ENCODE measurements at places on chromosomes 1 and 21.

GRCh38 chr1:57279909-57280666, 143.8 kb downstream of the DAB1 start:
- DNase-seq = no peak

DNA sequence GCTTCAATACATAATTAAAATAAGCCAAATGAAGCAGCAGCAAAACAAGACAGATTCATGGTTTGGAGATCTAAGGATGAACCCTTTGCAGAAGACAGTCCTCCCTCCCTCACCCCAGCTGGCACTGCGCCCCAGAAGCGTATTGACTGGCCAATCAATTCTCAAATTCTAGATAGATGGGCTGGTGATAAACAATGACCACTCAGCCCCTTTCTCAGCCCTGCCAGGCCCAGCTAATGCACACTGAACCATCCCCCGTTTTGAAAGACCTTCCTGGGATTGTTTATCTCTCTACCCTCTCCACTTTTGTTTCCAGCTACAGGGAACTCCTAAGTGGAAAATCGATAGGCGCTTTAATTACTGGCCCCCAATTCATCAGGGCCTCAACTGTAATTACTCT, 29.0 kb downstream of the TNR start:
- DNase-seq = no peak

GRCh38 chr21:32096411-32096810, 182.4 kb downstream of the MIS18A start:
- DNase-seq = peak; percentile 11

DNA sequence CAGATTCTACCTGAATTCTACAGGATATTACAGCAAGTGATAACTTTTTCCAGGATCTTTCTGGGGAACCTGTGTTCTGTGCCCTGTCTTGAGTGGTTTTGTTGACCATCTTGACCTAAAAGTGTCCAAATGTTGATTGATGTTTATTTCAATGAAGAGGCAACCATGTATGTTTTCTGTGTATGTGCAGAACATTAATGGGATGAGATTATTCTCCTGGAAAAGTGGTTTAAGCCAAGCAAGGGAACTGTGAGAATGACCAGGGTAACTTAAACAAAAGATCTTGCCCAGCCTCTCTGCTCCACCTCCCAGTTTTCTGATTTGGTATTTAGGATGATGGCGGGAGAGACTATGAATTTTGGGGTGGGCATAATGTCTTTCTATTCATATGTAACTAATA, 1.0 kb upstream of the SAMD13 start:
- DNase-seq = no peak

DNA sequence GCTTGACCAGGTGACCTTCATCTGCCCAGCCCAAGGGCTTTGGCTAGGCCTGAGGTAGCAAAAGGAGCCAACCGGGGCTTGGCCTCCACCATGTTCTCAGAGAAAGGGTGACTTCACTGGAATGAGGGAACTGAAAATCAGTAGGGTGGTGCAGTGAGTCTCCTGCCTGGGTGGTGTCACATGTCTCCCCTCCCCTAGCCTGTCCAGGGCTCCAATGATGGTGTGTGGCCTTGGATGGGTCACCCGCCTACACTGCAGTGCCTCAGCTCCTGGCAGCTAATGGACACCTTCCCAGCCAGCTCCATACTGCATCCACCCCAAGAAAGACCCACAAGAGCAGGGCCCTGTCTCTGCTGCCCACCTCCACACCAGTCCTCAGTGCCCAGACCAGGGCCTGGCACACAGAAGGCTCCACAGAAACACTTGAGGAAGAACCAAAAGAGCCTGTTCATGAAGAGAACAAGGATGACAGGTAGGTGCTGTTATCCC, 678.7 kb downstream of the MATN1 start:
- DNase-seq = no peak

- peak; percentile 12 for DNase-seq
These were observed 241.6 kb downstream of the SMYD3 start for GRCh38 chr1:246265481-246265880.

GRCh38 chr1:7278045-7278444, 492.8 kb downstream of the CAMTA1 start:
- no peak for DNase-seq

GRCh38 chr1:246544001-246544400, 22.1 kb downstream of the TFB2M start:
- DNase-seq = no peak

GRCh38 chr1:42043182-42043581, 110.0 kb upstream of the GUCA2B start:
- no peak for DNase-seq

- DNase-seq = peak; percentile 26
These were observed 20.6 kb downstream of the ABCB10 start for GRCh38 chr1:229537894-229538293.

DNA sequence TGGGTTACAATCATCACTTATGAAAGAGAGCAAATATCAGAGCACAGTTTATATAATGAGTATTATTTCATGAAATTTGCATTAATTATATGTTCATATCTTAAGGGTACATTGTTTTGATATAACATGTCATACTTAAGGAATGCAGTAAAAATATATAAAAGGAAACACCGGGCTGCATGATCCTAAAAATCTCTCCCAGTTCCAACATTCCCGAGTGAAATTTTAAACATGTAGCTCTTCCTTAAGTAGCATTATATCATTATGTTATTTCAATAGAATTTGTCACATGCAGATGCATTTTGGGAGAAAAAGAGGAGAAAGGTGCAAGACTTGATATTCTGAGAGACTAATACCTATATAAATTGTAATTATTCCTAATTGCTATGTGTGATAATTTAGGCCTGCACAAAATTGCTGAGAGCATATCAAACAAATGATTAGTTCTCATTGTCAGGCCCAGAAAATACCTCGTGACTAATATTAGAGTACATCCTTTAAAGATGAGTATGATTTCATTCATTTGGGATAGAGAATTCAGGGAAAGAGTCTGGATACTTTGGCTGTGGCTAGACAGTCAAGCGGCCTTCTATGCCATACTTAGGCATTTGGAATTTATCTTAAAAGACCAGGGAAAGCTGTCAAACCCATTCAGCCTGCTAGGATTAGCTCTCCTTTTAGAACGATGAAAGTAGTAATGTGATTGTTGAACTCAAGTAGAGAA, 86.8 kb downstream of the ADGRL2 start:
- DNase-seq = no peak

DNA sequence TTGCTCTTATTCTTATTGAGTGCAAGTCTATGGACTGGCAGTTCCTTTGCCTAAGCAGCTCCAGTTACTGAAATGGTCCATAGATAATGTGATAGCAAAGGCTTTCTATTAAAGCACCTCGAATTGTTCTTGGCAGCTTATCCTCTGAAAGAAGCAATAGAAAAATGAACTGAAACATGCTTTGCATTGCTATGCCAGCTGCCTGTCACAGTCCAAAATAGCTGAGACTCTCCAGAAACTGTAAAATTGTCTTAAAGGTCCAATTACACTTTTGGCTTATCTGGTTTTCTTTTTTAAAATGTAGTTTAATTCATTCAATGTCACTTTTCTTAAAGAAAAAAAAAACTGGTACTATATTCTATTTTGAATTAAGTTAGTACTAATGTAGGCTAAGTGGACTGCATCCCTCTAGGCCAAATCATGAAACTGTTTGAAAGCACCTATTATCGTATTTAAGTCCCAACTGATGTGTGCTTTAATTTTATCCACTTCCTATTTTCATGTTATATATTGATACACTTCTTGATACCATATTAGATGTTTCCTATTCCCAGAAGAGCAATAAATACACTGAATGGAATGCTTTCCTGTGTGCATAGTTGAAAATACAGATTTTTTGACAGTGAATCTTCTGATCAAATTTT, 208.0 kb upstream of the DEPDC1 start:
- no peak for DNase-seq

- DNase-seq = no peak
These were observed 16.7 kb upstream of the KCNJ6 start for GRCh38 chr21:37932936-37933335.

DNA sequence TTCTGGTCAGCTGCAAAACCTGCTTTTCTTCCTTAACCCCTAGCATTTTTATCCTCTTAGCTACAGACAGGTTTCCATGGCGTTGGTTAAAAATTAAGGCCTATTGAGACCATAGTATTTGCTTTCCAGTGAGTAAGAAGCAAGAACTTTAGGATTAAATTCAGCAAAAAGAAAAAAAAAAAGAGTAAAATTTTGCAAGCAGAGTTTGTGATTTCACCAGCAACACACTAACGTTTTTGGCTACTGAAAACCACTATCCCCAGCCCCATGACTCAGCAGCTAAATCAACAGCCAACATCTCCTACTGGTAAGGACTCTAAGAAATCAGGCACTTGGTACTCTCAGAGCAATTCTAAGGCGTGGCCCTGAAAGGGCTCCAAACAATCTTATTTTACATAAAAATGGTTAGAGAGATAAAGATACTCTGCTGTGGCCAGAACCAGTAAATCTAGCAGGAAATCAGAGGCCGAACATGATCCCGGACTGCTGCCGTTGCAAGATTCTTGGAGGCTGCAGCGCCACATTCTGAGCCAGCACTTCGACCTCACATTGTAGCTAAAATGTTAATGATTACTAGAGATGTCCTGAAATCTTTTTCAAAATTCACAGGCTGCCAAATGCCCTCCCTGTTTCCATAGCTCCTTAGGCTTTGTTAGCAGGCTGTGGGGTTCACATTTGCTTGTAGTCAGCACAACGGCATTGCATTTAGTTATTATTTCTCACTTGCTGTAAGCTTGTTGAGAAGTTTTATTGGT, 1.6 kb upstream of the ENO1 start:
- DNase-seq = peak; percentile 99

DNA sequence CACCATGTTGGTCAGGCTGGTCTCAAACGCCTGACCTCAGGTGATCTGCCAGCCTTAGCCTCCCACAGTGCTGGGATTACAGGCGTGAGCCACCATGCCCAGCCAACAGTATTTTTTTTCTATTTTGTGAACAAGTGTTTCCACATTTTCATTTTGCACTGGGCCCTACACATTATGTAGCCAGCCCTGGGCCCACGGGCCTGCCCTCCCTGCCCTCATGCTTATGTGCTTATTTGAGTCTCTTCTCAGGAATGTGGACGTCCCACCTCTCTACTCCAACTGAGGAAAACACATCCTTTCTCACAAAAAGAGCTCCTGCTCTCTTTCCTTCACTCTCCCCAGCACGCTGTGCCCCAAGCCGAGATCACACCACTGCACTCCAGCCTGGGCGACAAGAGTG, 13.5 kb upstream of the ZBED6 start:
- DNase-seq = no peak

DNA sequence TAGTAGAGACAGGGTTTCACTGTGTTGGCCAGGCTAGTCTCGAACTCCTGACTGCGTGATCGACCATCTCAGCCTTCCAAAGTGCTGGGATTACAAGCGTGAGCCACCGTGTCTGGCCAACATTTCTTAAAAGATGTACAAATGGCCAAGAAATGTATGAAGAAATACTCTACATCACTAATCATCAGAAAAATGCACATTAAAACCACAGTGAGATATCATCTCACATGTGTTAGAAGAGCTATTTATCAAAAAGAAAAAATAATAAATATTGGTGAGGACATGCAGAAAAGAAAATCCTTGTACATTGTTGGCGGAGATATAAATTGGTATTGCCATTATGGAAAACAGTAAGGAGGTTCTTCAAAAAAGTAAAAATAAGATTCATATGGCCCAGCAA, 33.6 kb upstream of the TNFSF18 start:
- no peak for DNase-seq

- DNase-seq = no peak
These were observed 155.9 kb downstream of the DISP1 start for GRCh38 chr1:222970711-222971110.

GRCh38 chr1:34879230-34879629, 19.7 kb upstream of the SMIM12 start:
- DNase-seq = no peak

DNA sequence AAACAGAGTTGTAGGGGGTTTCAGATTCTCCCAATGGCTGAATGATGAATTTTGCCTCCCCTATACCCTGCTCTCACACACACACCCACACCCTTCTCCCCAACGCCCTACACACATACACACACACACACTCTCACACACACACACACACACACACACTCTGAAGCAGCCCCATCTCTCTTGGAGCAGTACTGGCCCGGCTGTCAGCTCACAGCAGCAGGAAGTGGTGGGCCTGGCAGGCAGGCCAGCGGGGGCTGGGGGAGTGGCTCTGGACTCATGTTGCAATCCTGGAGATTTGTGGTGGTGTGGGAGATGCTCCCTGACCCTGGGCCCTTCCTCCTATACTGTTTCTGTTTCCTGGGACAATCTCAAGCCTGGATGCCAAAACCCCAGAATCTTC, 2.2 kb downstream of the IKBKE start:
- DNase-seq = peak; percentile 81

GRCh38 chr21:31075848-31076247, 37.6 kb upstream of the KRTAP19-8 start:
- no peak for DNase-seq

DNA sequence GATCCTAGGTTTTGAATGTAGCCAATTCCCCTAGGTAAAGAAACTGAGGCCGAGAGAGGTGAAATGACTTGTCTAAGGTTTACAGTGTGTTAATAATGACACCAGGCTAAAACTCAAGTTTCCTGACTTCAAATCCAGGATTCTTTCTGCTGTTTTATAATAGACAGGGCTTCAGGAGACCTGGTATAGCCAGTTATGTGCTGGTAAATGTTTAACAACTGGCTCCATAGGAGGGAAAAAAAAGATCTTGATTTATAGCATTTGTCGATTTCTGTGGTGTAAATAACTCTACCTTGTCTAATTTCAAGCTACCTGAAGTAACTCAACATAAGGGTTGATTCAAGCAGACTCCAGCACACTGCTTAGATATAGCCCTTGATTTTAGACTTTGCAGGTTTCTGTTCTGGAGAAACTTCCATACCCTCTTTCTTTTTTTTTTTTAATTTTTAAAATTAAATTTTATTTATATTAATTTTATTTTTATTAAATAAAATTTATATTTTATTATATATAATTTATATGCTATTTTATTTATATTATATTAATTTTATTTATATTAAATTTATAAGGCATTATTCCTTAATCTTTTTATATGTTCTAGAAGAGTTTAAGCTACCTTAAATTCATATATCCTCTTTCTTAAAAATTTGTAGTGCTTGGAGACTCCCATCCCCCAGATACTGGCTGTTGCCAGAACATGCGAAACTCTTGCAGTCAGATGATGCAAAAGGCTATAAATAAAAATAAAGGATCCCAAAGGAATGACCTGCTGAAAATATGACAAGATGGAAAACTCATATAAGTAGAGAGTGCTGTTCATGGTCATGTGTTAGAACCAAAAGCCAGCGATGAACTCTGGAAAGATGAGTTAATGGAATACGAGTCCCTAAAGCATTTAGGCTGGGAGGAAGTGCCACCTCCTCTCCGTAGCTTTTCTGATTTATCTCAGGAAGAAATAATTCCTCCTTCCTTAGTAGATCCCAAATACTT, 35.4 kb upstream of the SRSF10 start:
- peak; percentile 82 for DNase-seq

GRCh38 chr1:66944330-66945274, 19.8 kb downstream of the MIER1 start:
- DNase-seq = peak; percentile 75

GRCh38 chr1:193355178-193355577, 168.8 kb upstream of the B3GALT2 start:
- DNase-seq = no peak

GRCh38 chr1:61295818-61296537, 213.6 kb downstream of the NFIA start:
- no peak for DNase-seq

Measured in AG10803 (cell line).